Stimulated activated CD4-positive, alpha-beta T cell treated with anti-CD3 and anti-CD28 coated beads, Interleukin-15, amount 100 ng/mL, for 48 hours (primary cell): ENCODE measurements at places on chromosomes 6 and 20.

- DNase-seq, result no peak
Measured at GRCh38 chr6:136012198-136012887, 160.8 kb downstream of the PDE7B start.

- no peak for DNase-seq
Measured at GRCh38 chr20:48459722-48460395, 367.9 kb downstream of the PREX1 start.

GRCh38 chr6:95544517-95545225 lies 32.7 kb upstream of the MANEA start:
- DNase-seq, result no peak

DNA sequence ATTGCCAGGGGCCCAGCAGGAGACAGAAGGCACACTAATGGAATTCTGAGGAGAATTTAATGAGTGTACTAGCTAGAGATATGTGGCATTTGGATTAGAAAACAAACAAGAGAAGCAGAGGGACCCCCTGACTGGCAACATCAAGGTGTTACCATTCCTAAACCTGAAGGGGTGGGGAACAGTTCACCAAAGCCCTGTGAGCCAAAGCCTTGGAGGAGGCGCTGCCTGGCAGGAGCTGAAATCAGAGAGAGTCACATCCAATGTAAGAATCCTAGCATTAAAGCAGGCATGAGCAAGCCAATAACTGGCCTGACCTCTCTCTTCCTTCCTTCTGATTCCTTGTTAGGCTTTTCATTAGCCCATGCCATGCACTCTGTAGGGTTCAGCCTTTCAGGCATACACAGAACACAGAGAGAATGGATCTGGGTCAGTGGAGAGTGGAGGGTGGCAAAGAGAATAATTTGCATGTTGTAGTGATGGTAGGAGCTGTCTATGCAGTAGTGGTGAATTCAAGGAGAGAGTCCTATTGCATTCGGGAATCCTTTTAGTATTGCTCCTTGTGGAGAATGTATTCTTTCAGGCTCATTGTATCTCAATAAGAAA lies 367.2 kb upstream of the MAN1A1 start:
- no peak for DNase-seq

GRCh38 chr6:113401231-113401630 lies 455.9 kb upstream of the MARCKS start:
- DNase-seq, result no peak
